Naive thymus-derived CD8-positive, alpha-beta T cell (primary cell): ENCODE measurements at places on chromosomes 12 and 14.

DNA sequence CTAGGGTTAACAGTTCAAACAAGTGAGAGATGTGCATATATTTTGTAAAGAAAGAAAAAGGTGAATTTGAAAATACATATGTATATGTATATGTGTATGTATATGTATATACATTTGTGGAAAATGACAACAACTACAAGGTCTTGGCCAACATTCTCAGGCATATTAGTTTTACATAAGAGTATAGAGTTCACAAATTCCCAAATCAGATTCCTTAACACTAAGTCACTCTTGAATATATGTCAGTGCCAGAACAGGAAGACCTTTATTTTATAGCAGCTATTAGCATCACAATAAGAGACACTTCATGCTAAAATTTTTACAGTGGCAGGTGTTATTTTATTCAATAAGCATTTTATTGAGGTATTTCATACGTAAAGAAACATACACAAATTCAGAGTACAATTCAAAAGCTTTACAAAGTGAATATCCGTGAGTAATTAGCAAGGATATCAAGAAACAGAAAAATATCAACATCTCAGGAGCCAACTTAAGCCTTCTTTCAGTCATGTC is 179.7 kb downstream of the SLC6A15 start:
- no peak for DNase-seq

DNA sequence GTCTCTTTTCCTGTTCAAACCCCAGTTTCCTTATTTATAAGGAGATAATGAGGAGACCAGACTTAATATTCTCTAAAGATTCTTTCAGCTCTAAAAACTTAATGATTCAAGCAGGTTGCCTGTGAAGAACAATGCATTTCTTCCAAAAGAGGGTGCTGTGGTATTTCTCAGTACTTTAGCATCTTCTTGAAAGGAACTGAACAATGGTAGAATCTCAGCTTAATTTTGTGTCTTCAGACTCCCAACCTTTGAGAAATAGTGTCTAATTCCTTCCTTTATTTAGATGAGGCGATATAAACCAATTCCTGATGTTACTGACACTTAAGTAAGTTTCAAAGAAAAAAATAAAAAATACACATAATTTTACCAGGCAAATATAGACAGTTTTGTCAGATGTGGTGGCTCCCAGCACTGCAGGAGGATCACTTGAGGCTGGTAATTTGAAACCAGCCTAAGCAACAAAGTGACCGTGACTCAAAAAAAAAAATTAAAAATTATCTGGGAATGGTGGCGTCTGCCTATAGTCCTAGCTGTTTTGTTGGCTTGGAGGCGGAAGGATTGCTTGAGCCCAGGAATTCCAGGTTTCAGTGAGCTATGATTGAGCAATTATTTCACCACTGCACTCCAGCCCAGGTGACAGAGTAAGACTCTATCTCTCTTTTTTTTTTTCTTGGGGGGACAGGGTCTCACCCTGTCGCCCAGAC is 76.9 kb upstream of the PSMA6 start:
- DNase-seq: no peak

DNA sequence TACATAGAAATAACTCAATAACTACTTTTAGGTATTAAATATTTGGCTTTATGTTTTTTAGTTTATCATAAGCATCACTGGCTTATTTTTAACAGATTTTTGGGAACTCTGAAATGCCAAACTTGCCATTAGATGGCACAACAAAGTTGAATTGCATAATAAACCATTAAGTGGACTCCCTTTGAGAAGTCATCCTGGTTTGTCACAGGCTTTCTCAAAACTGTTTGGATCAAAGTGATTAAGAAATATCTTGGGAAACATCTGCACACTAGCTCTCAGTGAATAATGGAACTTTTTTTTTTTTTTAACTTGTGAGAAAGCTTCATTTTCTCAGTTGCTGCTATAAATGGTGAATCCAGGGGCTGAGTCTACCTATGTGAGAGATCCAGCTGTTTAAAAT is 4.3 kb downstream of the SLC16A7 start:
- DNase-seq: no peak

GRCh38 chr14:64326502-64326901 is 32.3 kb upstream of the ESR2 start:
- no peak for DNase-seq

DNA sequence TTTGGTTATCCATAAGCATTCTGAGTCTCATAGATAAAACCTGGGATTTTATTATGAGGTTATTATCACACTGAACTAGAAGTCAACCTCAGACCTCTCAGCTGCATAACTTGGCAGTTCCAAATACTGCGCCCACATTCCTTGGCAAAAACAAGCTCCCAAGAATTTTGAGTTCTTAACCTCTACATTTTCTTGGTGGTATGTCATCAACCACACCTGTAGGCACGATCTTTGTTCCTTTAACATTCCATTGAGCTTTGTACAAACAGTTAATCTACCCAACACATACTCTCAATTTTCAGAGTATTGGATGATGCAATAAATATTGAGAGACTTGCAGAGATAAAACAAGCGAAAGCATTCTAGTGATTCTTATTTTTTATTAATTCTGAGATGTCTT is 371.8 kb upstream of the PRICKLE1 start:
- DNase-seq: no peak

DNA sequence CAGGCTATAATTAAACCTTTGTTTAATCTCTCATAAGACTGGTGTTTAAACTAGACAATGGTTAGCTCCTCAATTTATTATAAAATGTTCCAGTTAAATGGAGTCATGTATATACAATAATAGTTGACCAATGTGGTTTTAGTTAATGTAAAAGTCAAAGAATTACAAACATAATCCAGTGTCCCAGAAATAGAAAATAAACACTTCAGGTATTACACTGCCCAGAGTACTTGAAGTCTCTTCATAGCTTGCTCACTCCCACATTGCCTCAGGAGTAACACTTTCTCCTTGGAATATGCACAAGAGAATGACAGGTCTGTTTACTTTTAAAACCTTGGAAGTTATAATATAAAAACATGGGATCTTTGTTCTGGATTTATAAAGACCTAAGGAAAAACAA is 60.5 kb downstream of the SLC38A1 start:
- no peak for DNase-seq

DNA sequence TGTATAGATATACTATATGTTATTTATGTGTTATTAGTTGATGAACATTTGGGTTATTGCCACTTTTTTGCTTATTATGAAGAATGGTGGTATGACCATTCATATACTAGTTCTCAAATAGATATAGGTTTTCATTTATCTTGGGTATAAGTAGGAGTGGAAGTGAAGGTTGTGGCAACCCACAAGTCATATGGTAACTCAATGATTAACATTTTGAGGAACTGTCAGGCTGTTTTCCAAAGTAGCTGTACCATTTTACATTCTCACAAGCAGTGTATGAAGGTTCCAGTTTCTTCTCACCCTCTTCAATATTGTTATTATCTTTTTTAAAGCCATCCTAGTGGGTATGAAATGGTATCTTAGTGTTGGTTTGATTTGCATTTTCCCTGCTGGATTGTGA is 19.0 kb upstream of the MSRB3 start:
- no peak for DNase-seq
